BE2C (cell line): ENCODE measurements at places on chromosomes 7 and 10.
A peak's percentile ranks its signal among the peaks of the same experiment; 100 is the strongest.

DNA sequence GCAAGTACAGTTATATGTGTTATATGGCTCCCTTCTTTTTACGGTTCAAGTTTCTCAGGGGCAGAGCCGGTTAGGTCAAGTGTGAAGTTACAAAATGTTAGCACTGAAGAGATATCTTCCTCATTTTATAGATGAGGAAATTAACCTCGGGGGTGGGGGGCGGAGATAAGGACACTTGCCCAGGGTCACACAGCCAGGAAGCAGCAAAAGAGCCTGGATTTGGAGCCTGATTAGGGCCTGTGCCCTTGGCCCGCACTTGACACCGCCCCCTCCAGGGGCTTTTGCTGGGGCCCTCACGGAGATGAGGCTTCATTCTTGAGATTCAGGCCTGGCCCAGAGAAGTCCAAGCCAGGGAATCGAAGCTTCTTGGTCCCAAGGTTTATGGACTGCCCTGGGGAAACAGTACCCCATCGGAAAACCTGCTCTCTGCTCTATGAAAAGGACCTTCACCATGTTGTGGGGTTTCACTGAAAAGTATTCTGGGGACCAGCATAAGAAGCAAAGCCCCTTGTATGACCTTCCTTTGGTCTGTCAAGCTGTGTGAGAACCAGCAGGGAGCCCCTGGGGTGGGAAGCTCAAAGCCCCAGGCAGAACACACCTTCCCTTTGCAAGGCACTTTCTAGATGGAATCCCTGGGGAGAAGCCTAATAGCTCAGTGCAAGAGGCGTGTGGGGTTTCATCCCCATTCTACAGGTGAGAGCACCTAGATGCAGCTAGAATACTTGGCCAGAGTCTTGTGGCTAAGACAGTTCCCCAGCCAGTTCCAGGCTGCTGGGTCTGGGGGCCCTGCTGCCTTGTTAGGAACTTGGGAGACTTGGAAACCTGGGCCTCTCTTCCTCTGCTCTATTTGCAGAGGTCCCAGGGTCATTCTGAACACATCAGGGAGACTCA, 21.9 kb downstream of the UNC5B start:
- DNase-seq = peak; percentile 52

DNA sequence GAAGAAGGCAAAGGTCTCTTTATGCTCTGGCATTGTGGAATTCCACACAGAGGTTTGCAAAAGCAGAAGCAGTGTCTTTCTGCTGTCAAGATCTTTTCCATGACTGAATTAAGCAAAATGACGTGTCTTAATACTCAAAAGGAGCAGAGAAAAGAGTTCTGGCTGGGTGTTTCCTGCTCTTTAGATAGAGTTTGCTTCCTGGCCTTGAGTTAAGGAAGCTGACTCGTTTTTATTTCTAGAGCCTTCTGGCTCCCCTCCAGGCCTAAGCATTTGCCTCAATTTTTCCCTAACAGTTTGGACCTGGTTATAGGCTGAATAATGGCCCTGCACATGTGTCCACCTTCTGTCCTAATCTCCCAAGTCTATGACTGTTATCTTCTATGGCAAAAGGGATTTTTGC, 21.6 kb downstream of the TAS2R41 start:
- no peak for DNase-seq

- DNase-seq = no peak
These were observed 163.5 kb downstream of the SH3PXD2A start for GRCh38 chr10:103691723-103692435.

DNA sequence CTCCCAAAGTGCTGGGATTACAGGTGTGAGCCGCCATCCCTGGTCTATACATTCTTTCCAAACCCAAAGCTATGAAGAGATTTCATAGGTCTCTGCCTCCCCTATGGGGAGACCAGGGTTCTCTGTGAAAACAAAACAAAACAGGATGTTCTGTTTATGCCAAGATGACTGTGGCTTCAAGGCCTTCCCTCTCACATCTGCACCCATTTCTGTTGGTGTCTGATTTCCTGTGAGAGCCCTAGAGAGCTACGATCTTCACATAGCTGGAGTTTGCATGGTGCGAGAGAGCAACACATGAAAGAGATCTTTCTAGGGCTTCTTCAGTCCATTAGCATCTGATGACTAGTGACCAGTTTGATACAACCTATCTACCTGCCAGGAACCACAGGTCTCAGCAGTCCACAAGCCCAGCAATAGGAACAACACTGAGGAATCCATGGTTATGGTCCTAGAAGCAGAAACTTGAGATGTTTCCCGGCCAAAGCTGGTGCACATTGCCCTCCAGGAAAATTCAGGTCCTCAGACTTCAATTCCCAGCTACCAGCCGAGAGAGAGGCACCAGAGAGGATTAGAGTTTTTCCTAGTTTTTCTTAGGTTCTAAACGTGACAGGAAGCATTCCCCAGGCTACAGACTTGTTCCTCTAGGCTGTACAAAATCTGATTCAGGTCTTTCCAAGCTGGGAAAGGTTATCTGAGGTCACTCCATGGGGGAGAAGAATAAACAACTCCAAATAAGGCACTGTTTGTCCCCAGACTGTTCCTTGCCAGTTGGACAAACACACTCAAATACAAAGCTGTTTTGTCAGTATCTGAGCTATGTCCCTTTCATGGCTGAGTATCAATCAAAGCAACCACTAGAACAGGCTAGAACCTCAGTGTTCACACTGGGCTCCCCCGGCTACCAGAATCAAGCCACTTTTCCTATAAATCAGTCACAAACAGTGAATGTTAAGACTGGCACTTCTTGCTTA, 259.7 kb downstream of the CALN1 start:
- no peak for DNase-seq
